ENCODE measurements at places on chromosomes 2 and 18.

DNA sequence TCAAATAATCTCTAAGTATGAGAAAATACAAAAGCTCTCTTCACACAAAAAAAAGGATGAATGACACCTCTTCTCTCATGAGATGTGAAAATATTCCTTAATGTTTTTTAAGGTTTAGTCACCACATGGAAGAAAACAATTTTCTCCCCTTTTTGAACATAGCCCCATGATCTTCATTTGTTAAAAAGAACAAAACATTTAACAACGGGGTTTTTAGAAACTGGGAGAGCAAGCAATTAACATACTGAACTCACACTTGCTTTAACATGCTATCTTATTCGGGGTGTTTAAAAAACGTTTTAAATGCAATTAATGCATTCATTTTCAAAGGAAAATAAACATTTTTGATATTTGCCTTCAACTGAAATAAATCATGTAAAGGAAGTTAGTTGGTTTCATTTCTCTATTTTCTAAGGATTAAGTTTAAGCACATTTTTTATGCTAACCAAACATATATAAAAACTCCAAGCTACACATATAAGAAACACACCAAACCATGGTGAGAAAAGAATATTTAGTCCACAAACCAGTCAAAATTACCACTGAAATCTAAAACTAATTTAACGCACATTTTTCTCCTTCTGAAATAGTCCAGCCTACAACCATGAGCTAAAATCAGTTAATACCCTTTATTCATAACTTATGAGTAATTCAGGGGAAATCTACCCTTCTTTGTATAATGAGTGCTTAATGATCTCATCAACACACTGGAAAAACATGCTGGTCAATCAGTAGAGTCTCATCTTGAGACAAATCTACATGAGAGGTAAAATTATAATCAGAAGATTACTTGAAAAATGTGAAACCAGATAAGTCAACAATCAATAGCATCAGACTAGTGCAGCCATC lies 8.2 kb downstream of the FBXO11 start:
- no peak for DNase-seq

- DNase-seq = no peak
These were observed 14.8 kb downstream of the WDFY1 start for GRCh38 chr2:223930103-223930976.

GRCh38 chr18:42773870-42774269 lies 341.6 kb downstream of the RIT2 start:
- no peak for DNase-seq

- DNase-seq = no peak
These were observed 228.2 kb downstream of the CCDC178 start for GRCh38 chr18:33212363-33212762.

- no peak for DNase-seq
These were observed 84.0 kb upstream of the NEUROD1 start for GRCh38 chr2:181764095-181764963.
